Thoracic aorta (tissue), 2 donors: ENCODE measurements at places on chromosomes 11 and 22. TPM values are rescaled to one million over a fixed set of nuclear protein-coding genes. Genes with fewer than 3 reads are reported as not detected.

DNA sequence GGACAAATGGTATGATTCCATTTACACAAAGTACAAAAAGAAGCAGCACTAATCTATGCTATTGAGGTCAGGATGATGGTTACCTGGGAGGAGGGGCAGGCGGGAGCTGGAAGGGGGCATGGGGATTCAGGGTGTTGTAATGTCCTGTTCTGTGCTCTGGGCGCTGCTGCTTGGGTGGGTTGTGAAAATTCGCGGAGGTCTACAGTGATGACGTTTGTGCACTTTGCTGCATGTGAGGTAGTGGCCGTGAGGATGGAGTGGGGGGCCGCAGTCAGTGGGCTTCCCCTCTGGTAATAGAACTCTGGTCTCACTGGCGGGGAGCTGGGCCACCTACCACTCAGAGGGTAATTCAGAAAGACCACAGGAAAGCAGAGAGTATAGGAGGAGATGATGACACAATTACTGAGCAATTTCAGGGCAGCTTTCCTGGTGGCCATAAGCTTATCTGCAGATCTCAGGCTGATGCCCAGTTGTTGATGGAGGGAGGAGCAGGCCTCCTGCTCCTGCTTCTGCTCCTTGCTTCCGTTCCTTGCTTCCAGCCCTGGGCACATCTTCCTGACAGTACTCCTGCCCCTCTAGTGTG is 121.5 kb downstream of the CEP164 start:
- no peak for DNase-seq

DNA sequence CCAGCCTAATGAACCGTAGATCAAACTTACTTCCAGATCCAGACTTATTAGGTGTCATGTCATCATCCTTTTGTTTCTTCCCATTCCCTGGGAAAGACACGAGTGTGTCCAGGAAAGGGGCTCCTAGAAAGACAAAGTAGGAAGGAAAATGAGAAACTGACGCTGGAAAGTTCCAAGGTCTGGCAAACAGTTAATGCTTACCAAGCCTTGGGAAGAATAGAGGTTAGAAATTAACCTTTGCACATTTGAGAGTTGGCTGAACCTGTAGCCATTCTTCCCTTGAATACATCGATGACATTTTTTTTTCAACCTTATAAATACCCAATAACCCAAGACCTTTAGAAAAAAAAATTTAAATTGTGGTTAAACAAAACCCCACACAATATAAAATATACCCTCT is 77.3 kb downstream of the TRAF6 start:
- DNase-seq, result no peak

DNA sequence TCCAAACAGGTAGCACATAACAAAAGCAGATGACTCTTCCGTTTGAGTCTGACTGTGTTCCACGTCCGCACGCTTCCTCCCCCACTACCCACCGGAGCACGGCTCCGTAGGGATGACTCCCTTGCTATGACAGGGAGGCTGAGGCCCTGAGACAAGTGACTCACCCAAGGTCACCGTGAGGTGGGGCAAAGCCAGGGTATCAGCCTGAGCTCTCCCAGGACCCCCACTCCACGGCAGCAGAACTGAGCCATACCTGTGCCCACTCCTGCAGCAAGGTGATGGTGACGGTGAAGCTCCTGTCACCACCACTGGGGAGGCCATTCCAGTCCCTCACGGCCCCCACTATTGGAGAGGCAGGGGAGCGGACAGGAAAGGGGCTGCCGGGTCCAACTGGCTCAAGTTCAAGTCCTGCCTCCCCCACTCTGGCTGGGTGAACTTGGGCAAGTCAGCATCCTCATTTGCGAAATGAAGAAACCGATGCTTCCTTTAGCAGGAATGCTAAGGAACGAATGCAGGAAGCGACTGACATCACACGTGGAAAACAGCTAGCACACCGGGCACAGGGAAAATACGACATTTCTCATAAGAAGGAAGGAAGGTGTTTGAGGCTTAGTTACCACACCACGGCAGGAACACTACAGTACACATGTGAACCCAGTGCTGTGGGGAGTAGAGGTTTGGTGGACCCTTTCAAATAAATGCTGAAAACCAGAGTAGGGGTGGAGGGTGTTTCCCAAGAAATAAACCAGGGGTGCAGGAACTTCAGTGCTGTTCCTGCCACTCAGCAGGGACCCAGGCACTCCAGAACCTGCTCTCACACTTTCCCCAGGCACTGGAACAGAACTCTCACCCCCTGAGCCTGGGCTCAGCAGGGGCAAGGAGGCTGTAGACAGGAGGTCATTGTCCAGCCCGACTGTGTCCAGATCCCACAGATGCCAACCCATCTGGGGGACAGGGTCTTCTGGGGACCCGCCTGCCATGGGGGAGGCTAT is 32.4 kb upstream of the CBX7 start:
- DNase-seq, result no peak

DNA sequence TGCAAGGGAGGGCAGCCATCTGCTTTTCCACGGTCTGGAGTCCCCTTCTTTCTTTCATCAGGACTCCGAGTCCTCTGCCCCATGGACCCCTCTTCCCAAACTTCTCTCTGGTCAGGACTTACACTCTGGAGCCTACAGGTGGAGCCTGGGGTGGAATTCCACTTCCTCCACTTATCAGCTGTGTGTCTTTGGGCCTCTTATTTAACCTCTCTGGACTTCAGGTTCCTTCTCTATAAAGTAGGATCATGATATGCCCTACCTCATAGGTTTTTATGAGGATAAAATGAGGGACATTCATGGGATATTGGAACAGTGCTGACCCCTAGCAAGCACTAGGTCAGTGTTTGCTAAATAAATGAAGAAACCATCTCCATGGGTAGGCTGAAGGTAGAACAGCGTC is 1.7 kb downstream of the LINC01488 start:
- DNase-seq, result no peak

- DNase-seq, result no peak
Observed at GRCh38 chr11:117752721-117753237, 44.2 kb downstream of the DSCAML1 start.

DNA sequence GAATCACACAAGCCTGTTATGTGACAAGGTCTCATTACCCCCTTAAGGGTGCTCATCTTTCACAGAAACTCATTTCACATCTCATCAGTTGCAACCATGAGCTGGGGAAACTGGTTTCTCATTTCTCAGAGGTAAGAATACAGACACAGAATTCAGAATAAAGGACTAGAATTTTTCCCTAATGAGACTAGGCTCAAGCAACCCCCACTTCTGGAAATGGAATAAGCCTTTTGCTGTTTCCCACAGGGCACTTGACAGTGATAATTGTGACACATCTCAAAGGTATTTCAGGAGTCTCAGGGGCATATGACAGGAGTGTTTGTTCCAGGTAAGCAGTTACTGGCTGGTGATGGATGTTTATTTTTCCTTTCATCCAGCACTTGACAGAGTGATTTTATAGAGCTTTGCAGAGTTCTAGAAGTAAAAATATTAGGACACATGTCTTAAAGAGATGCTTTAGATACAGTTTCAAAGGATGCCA is 112.9 kb upstream of the DDI1 start:
- no peak for DNase-seq

DNA sequence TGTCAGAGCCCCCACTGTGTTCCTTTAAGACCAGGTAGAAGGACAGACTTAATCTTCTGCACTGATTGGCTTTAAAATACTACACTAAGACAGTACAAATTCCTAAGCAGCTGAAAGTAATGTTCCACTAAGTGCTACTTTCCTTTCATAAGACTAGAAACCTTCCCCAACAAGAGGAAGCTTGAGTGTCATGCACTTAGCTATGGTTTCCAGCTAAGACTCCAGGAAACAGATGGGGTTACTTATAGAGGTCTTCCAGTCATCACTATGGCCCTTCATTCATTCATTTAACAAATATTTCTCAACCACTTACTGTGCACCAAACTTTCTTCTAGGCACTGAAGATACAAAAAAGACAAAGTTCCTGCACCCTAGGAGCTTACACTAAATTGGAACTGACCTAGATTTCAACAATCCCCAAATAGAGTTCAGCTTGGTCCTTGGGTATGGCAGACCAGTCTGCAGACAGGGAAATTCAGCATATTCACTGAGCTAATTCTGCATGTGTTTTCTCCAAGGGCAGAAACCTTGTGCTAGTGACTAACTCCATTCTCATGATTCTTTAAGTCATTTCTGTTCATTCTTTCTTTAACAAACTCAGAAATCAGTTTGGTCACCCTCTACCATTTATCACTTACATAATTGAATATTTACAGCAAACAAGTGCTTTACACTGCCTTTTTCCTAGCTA is 178.4 kb upstream of the MTNR1B start:
- no peak for DNase-seq

DNA sequence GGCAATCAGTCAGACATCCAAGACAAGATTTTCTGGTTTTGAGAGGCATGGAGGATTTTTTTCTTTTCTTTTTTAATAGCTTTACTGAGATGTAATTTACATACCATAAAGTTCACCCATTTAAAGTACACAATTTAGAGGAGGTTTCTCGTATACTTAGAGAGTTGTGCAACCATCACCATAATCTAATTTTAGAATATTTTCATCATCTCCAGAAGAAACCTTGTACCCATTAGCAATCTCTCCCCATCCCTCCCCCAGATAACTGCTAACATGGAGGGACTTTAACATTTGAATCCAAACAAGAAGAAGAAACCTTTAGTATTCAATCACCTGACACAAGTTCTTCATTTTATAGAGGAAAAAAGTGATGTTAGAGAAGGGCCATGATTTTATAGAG is 83.6 kb downstream of the CLPB start:
- no peak for DNase-seq

DNA sequence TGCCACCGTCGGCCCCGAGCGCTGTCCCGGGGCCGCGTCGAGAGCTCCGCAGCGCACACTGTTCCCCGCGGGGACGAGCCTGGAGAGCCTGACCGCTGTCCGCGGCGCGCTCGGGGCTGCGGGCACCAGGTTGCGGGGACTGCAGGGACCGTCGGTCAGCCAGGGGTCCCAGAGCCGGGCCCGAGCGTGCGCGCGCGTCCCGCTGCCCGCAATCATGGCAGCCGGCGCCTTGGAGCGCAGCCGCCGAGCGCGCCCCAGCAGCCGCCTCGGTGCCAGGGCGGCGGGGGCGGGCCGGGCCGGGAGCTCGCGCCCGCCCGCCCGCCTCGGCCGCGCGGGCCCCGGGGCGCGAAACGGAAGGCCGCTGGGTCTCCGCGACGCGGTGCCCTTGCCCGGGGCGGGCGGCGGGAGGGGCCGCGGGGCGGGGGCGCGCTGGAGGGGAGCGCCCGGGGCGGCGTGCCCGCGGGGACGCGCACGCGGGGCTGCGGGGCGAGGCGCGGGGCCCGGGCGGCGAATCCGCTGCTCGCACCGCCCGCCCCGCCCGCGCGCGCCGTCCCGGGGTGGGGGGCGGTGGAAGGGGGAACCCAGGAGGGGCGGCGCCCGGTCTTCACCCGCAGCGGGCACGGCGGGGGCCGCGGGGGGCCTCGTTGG is 79.4 kb upstream of the PPARA start:
- no peak for DNase-seq

DNA sequence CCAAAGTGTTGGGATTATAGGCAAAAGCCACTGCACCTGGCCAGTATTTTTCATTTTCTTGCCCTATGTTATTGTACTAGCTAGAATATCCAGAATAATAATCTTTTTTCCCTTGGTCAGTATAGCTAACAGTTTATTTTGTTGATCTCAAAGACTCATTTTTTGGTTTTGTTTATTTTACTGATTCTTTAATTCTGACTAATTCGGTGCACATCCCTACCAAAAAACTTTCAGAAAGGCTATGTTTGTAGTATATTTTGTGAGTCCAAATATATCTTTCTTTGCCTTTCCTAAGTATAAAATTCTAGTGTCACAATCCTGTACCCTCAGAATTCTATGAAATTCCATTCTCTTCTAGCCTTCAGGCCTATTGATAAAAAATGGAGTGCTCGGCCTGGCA is 84.3 kb downstream of the PHF21A start:
- DNase-seq, result no peak

GRCh38 chr11:69863544-69864200 is 44.5 kb upstream of the FGF3 start:
- no peak for DNase-seq

- DNase-seq, result no peak
Observed at GRCh38 chr11:27496461-27496860, 10.1 kb downstream of the LIN7C start.

- no peak for DNase-seq
Observed at GRCh38 chr11:73372375-73372993, 3.7 kb upstream of the RELT start.

- no peak for DNase-seq
Observed at GRCh38 chr11:79039122-79039521, 401.7 kb downstream of the TENM4 start.

GRCh38 chr11:82038154-82038553 is 695.5 kb downstream of the FAM181B start:
- DNase-seq, result no peak

DNA sequence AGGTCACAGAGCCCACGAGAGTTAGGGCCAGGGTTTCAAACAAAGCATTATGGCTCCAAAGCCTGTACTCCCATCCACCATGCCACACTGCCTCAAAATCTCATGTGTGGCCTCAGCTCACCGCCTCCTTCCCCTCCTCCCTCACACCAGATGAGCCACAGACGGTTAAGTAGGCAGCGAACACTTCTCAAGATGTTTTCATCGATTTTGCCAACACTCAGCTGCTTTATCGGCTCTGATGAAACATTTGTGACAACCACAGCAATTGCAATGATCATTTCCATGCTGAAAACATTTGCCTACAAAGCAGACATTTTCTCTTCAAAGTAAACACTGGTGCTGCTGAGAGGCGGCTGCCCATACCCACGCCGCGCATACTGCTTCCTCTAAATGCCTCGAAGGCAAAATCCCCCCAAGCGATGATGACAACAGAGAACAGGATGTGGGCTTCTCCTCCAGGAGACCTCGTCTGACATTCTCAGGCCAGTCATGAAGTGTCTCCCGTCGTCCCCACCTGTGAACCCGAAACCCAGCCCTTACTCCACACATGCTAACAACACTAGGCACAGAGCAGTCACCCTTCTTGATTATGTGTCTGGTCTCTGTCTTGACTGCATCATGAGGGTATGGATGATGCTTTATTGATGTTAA is 599.2 kb downstream of the SOX6 start:
- no peak for DNase-seq

DNA sequence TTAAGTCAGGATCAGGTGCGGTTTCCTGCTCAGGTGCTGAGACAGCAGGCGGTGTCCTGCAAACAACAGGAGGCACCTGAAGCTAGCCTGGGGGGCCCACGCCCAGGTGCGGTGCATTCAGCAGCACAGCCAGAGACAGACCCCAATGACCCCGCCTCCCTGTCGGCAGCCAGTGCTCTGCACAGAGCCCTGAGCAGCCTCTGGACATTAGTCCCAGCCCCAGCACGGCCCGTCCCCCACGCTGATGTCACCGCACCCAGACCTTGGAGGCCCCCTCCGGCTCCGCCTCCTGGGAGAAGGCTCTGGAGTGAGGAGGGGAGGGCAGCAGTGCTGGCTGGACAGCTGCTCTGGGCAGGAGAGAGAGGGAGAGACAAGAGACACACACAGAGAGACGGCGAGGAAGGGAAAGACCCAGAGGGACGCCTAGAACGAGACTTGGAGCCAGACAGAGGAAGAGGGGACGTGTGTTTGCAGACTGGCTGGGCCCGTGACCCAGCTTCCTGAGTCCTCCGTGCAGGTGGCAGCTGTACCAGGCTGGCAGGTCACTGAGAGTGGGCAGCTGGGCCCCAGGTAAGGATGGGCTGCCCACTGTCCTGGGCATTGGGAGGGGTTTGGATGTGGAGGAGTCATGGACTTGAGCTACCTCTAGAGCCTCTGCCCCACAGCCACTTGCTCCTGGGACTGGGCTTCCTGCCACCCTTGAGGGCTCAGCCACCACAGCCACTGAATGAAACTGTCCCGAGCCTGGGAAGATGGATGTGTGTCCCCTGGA is at the start of gene MYO7A:
TSS of gene MYO7A (plus strand) at position 327 of the 772 bp plus-strand sequence. CDS start 2,389 bp downstream, outside the sequence.
- no peak for DNase-seq

The OOSP4B gene
- total RNA-seq, result not detected

The MRGPRF gene
- total RNA-seq, result 171 TPM

The CHRNA10 gene
- total RNA-seq, result 1.8 TPM

The ALG8 gene
- total RNA-seq, result 19.5 TPM
